KBM-7 (cell line): ENCODE measurements at places on chromosomes 1 and 21.

- DNase-seq, result peak; percentile 94
These were observed 57.4 kb downstream of the SLC9A1 start for GRCh38 chr1:27097484-27097917.

GRCh38 chr1:115312742-115313141 is 25.3 kb downstream of the NGF start:
- no peak for DNase-seq

DNA sequence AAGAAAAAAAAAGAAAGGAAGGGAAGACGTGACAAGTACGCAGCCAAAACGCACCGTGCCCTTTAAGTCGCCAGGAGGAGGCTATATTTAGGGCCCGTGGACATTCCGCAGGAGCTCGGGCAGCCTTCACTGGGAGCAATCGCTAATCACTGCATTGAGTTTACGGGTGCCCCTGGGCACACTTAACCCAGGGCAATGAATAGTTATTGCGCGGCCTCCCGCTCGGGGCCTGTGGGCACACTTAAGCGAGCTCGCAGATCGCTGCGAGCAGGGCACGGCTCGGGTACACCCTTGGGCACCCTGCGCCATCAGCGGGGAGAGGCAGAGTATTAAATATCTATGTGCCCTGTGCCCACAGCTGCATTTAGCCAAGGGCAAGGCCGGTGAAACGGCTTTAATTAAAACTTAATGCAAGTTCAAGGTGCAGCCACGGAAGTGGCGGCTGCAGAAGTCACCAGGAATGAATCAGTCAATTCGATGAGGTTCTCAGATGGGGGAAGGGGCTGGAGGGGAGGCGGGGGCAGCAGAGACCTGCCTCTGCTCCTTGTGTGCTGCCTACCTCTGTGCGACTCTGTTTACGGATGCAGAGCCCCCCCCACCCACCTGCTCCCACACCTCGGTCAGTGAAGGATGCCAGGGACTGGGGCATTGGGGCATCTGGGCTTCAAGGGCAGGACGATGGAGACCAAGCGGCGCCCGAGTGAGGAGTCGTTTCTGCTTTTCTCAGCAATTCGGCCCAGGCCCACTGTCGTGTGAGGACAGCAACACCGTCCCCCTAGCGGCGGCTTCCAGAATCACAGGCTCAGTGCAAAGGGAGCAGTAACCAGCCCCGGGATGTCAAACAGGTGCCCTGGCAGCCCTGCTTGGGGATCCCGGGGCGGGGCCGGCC is 51.8 kb upstream of the TARDBP start:
- DNase-seq, result peak; percentile 80

DNA sequence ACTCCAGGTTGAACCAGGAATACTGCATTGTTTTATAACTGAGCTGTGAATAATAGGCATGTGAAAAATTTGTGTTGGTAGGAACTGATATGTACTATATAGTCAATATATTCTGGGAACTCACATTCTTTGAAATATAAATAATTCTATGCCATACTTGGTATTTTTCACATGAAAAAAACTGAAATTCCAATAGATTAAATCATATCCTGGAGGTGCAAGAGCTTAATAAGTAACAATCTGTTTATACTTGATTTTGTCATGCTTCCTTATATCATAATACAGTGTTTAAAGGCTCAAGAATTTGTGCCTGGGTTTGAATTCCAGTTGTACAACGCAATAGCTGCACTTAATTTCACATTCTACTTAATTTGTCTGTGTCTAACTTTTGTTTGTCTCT is 387.0 kb downstream of the USP25 start:
- no peak for DNase-seq

DNA sequence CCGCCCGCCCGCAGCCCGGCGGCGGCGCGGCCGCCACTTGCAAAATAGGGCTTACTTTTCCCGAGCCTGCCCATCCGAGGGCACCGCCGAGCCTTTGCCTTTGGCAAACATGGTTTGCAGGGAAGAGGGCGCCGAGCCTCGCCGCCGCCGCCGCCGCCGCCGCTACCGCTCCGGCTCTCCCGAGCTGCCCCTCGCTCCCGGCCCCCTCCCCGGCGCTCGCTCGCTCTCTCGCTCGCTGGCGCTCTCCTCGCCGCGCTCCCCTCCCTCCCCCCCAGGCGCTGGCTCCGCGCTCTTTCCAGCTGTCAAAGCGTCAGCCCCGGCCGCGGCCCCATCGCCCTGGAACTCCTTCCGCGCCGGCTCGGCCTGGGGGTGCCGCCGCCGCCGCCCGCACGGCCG is 298 bp downstream of the SSBP3 start:
- no peak for DNase-seq

GRCh38 chr1:185046668-185047067 is 1.3 kb downstream of the RNF2 start:
- DNase-seq, result no peak

DNA sequence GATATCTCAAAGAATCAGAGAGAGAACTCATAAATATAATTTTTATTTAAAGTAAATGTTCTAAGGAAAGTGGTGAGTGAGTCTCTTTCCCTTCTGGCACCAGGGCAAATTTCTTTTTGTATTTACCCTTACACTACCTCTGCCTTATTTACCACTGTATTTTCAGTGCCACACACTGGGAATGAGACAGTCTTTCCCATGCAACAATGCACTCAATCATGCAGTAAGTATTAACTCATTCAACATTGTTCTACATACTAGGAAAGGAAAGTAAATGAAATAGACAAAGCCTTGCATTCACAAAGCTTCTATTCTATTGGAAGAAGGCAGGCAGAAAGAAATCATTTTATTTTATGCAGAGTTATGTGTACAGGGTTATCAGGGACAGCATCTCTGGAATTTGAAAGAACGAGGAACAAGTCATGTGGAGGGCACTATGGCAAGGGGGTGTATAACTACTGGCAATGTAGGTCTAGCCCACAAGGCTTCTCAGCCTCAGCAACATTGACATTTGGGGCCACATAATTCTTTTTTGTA is 129.8 kb upstream of the PRDX6 start:
- no peak for DNase-seq

GRCh38 chr1:93411000-93411399 is 36.9 kb upstream of the FNBP1L start:
- no peak for DNase-seq

DNA sequence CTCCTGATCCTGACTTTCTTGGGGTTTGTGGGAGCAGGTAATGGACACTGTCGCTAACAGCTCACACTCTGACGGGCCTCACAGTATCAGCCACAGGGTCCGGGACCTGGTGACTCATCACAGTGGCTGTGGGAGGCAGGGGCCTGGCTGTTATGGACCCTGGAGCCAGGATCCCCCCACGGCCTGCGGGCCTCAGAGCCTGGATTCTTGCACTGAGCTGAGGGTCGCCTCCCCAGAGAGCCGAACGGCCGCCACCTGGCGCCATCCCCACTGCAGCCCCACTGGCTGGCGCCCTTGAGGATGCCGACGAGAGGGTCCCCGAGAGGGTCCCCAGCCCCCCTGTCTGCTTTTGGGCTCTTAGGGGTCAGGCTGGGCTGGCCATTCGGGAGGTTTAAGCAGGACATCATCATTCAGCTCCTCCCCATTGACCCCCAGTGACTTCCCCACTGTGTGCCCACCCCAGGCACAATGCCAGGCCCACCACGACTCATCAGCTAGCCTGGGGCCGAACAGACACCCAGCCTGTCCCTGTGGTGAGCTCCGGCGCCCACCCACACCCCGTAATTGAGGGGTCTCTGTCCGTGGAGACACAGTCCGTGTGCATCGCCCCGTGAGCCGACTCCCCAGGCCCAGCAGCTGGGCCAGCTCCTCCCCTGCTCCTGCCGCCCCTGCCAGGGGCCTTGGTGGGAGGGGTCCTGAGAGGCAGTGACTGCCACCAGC is 30.8 kb upstream of the TRAPPC10 start:
- no peak for DNase-seq

DNA sequence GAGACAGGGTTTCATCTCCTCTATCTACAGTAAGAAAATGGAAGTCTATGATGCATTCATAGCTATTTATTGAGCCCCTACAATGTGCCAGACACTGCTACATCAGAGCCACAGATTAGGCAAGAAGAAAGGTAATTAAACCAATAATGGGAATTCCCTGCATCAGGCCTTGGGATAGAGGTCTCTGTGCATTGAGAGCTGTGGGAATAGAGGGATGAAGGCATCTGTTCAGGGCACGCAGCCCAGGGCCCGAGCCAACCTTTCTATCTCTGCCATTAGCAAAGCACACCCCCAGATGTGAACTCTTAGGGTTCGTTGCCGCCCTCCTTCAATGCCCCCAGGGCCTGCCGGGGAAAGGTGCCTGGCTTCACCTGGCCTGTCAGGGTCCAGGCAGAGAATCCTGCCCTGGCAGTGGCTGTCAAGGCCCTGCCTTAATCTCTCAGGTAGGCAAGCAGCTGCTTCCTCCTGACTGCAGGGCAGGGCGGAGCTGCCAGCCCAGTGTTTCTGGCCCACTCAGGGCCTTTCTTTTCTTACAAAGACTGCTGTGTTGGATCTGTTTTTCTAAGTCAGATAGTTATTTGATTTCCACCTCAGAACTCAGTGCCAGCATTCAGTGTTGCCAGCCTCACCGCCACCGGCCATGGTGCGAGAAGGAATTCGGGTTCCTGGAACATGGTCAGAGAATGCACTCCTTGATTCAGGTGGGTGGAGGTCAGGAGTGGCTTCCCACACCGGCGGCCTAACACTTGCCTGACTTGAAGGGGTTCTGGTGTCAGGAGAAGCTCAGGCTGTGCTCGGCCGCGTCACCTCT is 76.1 kb downstream of the PGM1 start:
- no peak for DNase-seq

- no peak for DNase-seq
These were observed 29.0 kb downstream of the PTPRC start for GRCh38 chr1:198667807-198668206.

DNA sequence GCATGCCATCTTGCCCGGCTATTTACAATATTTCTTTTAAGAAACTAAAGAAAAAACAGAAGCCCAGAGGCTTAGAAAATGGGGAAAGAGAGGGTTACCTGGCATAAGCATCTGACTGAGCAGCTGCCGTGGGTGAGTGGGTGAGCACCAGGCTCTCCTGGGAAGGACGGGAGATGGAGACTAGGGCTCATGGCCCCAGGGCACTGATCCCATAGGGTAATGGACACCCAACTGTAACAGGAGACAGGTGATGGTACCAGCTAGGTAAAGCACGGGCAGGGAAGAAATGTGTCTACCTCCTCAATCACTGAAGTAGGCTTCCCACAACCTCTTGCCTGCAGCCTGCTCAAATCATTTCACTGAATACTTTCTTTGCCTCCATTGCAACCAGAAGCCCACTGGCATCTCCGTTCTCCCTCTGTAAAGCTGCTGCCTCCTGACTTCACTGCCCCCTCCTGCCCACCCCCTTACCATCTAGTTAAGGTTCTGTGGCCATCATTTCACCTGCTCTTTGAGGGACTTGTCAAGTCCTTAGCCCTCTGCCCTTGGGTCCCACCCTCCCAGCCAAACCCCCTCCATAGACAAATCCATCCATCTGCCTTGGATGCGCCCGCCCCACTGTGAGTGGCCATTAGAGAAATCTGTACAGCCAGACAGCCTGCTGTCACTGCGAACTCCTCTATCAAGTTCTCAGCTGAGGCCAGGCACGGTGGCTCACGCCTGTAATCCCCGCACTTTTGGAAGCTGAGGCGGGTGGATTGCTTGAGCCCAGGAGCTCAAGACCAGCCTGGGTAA is 6.2 kb downstream of the TMEM125 start:
- DNase-seq, result no peak
